ENCODE measurements at places on chromosomes 5 and 9. TPM values are rescaled to one million over a fixed set of nuclear protein-coding genes. Genes with fewer than 3 reads are reported as not detected.

The PCDHGC4 gene
- 3.8 TPM for total RNA-seq

The GLRA1 gene
- total RNA-seq, result not detected

The FSTL4 gene
- not detected for total RNA-seq

The PITX1 gene
- total RNA-seq, result 8.3 TPM

The ANAPC2 gene
- total RNA-seq, result 26.2 TPM

The SLC6A7 gene
- under 0.01 TPM for total RNA-seq
